ENCODE measurements at places on chromosomes 7 and 10.

DNA sequence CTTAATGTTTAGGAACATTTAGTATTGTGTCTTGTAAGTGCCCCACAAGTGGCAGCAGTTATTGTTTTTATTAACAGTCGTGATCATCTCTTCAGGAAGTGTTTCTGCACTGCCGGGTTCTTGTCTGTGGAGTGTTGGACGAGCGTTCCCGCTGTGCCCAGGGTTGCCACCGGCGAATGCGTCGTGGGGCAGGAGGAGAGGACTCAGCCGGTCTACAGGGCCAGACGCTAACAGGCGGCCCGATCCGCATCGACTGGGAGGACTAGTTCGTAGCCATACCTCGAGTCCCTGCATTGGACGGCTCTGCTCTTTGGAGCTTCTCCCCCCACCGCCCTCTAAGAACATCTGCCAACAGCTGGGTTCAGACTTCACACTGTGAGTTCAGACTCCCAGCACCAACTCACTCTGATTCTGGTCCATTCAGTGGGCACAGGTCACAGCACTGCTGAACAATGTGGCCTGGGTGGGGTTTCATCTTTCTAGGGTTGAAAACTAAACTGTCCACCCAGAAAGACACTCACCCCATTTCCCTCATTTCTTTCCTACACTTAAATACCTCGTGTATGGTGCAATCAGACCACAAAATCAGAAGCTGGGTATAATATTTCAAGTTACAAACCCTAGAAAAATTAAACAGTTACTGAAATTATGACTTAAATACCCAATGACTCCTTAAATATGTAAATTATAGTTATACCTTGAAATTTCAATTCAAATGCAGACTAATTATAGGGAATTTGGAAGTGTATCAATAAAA is 22.2 kb downstream of the PLA2G12B start:
- no peak for DNase-seq

GRCh38 chr7:37351716-37352115 is 96.9 kb downstream of the ELMO1 start:
- no peak for DNase-seq

GRCh38 chr10:60801522-60801921 is 23.2 kb downstream of the CDK1 start:
- no peak for DNase-seq

DNA sequence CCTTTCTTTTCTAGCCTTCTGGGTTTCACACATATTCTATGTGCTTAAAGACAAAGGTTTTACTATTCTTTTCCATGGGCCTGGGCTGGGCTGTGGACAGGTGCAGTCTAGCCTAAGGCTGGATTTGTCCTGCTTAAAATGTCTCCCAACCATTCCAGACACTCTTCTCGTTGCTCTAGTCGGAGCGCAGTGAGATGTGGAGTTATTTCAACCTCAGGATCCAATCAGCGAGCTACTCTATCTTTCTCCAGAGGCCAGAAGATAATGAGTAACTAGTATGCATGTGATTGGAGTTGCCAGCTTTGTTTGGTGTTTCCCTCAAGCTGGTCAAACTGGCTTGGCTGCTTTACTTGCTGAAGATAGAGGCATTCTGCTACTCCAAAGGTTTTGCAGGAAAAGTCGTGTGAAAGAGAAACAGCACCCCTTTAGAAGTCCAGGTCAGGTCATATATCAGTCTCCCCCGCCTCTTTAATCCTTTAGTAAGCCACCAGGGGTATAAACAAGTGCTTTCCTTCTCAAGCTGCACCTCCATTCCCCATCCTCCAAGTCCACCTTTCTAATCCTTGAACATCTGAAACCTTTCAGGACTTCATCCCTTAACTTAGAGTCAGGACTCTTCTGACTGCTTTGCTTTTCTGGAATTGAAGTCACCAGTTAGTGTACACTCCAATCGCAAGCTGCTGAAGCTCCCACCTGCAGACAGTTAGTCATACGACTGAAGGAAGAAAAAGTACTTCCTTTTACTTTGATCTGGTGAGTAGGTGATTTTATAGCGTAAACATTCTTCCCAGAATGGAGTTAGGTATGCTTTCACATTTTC is 78.8 kb downstream of the DNMBP start:
- no peak for DNase-seq

GRCh38 chr10:117830787-117831212 is 215.9 kb downstream of the RAB11FIP2 start:
- DNase-seq, result no peak

- no peak for DNase-seq
Observed at GRCh38 chr10:31963589-31963980, 35.0 kb upstream of the ARHGAP12 start.

GRCh38 chr10:67664942-67665341 is 31.1 kb downstream of the CTNNA3 start:
- no peak for DNase-seq

DNA sequence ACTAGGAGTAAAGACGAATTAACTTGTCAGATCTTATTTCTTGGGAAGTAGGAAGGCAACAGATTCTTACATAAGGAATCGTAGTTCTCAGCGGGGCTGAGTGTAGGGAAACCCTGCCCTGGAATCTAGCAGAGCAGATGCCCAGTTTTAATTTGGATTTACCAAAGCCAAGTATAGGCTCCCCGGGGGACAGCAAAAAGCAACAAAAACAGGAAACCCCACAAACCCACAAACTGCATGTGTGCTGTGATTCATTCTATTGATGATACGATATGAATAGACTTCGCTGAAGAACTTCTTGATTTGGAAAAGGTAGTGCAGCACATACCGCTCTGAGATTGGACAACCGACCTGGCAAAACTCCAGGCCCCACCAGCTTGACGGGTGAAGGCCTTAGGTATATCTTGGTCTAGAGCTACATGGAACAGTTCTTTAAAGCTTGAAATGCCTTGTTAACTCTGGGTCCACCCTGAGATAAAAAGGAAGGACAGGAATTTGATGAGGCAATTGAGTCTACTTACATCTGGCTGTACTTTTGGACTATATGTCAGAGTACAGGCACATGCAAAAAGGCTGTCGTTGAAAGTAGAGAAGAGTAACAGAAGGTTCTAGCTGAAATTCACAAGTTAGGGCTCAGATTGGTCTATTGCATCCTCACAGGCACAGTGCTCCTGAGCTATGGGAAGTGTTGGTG is 49.1 kb downstream of the STRA8 start:
- DNase-seq, result no peak

GRCh38 chr10:132065491-132066105 is at the start of gene JAKMIP3:
JAKMIP3 (plus strand) TSS chr10:132065946; CDS start chr10:132104809, 38,863 bp downstream.
- DNase-seq, result no peak

GRCh38 chr10:11667756-11668155 is 56.3 kb upstream of the USP6NL start:
- no peak for DNase-seq
